Posterior vena cava (tissue), 2 donors: ENCODE measurements at places on chromosomes 1 and 21. TPM values are rescaled to one million over a fixed set of nuclear protein-coding genes. Genes with fewer than 3 reads are reported as not detected.
A peak's percentile ranks its signal among the peaks of the same experiment; 100 is the strongest.

- DNase-seq, result no peak
These were observed 22.6 kb downstream of the SLC5A9 start for GRCh38 chr1:48245106-48245505.

SLAMF6 gene
- 1.2 TPM for total RNA-seq

LCE3D gene
- not detected for total RNA-seq

GRCh38 chr1:48109390-48110013 lies 112.3 kb upstream of the TRABD2B start:
- no peak for DNase-seq

NPR1 gene
- 119 TPM for total RNA-seq

GRCh38 chr1:43273708-43274107 lies 3.9 kb downstream of the TMEM125 start:
- DNase-seq, result no peak

- DNase-seq, result peak; percentile 46
These were observed 6.3 kb upstream of the FOXO6 start for GRCh38 chr1:41354956-41355355.
